ENCODE measurements at places on chromosomes 5 and 9.

DNA sequence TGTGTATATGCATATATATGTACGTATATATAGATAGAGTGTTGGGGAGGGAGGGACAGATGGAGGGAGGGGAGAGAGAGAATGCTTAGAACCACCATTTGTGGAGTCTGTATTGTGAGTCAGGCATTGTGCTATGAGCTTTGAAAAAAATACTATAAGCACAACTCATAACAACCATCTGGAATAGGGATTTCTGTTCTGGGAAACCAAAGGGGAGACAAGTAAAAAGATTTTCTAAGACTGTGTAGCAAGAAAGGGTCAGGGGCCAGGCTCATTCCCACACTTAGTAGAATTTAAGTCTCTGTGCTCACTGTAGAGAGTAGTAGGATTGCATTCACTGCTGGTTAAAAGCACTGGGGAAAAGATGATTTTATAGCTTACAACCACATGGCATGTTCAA lies 202.3 kb upstream of the SGCD start:
- DNase-seq = no peak

DNA sequence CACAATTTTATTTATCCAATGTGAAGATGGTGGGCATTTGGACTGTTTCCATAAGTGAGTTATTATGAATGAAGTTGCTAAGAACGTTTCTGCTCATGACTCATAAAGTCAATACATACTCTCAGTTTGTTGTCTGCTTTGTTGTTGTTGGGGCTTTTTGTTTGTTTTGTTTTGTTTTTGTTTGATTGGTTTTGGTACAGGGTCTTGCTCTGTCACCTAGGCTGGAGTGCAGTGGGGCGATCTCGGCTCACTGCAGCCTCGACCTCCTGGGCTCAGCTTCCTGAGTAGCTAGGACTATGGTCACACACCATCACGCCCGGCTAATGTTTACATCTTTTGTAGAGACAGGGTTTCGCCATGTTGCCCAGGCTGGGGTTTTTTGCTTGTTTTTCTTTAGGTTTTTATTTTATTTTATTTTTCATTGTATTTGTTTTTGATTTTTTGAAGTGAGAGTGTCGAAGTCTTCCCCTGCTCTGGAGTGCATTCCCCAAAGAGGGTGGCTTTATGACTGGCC lies 18.0 kb downstream of the TRIM7 start:
- no peak for DNase-seq

- DNase-seq = no peak
Measured at GRCh38 chr5:14594378-14595074, 12.9 kb downstream of the OTULINL start.

GRCh38 chr9:97487107-97487506 lies 14.4 kb upstream of the TMOD1 start:
- DNase-seq = no peak

DNA sequence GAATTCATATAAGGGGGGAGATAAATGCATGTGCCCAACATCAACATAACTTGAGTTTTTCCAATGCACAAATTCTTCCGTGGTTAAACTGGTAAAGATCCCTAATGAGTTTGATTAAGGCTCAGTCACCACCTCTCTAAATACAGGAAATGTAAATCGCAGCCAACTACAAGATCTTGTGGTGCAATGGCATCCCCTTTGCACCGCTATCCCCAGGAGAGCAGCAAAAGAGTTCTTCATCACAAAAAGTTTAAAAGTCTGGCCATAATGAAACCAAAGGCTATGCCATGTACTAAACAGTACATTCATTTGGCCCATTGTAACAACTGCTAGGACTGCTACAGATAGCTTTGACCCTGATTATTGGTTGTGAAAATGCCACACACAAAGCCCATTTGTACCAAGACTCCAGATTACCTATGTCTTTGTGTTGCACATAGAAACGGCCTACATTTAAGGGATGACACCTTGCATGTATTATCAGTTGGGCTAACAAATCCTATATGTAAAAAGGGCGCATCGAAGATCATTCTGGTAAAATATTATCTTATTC lies 44.5 kb downstream of the ZNF608 start:
- DNase-seq = no peak

- no peak for DNase-seq
Measured at GRCh38 chr5:39138892-39139291, 64.7 kb upstream of the RICTOR start.

GRCh38 chr9:86347991-86348390 lies 6.2 kb downstream of the TUT7 start:
- DNase-seq = no peak

- no peak for DNase-seq
Measured at GRCh38 chr5:36842087-36842486, 34.5 kb upstream of the NIPBL start.

- DNase-seq = no peak
Measured at GRCh38 chr5:127556609-127557334, 39.3 kb downstream of the PRRC1 start.

DNA sequence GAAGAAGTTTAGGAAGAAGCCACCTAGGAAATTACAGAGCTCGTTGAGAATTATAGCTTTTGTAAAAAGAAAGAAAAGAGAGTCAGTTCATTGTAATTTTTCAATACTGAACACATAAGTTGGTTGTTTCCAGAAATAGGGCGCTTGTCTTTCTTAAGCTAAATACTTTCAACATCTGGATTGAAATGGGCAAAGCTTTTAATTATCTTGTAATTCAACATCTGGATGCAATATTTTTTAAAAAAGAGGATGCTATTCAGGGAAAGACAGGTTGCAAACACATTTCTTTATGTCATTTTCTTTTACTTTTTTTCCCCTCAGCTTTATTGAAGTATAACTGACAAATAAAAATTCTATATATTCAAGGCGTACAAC lies 100.7 kb upstream of the TRPC7 start:
- DNase-seq = no peak

- DNase-seq = no peak
Measured at GRCh38 chr9:694403-695154, 146.9 kb upstream of the DMRT1 start.

DNA sequence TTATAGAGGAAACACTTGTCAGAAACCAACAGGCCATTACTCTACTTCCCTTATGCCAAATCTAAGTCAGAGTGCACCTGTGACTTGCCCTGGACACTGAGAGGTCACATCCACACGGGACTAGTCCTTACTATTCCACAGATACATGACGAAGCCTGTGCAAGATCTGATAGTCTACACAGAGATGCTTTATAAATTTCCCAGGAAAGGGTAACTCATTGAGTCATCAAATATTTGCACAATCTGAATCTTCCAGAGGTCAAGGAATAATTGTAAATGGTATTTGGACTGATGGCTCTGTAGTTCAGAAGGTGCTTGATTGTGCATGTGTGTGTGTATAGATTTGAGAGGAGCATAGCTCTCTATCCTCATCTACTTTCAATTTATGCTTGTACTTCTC lies 55.2 kb upstream of the JAK2 start:
- DNase-seq = no peak

GRCh38 chr5:86786955-86787354 lies 169.2 kb downstream of the COX7C start:
- no peak for DNase-seq

DNA sequence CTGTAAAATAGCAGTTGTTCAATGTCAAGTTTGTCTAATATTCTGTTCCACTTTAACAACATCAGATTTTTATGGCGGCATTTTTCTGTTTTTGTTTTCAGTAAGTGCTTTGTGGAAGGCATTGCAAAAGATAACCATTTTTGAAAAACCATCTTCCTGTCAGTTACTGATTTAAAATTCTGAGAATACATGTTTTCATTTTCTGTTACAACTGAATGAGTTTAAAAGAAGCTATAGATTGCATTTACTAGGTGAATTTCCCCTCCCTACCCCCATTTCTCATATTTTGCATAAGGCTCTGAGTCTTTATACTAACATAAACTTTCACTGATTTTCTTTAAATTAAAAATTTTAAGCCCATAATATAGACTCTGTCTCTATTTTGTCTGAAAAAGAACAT lies 4.6 kb upstream of the ERAP2 start:
- DNase-seq = no peak

- no peak for DNase-seq
Measured at GRCh38 chr9:13597004-13597403, 317.5 kb upstream of the MPDZ start.

DNA sequence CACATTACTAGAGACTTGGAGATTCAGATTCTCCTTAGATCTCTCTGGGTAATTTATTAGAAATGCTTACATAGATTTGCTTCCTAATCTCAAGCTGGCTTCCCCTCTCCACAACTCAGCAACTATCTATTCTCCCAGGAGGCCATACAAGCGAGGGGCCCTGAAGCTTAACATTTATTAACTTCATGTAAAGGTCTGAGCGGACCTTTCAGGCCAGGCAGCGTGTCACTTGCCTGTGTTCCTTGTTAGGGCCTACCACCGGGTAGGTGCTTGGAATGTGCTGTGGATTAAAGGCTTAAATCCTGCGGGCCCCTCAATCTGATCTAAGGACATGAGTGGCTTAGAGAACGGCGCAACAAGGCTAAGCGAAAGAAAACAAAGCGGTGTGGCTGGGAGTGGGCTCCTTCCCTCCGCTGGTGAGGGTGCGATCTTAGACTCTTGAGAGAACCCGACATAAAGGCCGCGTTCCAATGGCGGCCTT lies 712 bp upstream of the HSPA4 start:
- no peak for DNase-seq

DNA sequence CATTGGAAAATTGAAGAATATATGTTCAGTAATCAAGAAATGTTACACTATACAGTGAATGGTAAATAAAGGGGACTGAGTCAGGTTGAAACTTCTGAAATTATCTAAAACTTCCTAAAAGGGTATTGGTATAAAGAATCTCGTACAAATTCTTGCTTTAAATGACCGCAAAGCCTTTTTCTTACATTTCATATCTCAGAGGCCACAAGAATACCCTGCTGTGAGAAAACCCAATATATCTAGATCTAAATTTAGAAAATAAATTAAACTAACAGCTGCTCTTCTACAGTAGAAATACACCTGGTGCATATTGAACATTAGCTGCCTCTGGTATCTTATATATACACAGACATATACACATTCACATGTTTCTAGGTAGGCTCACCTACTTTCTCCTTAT lies 221.7 kb downstream of the PCSK5 start:
- no peak for DNase-seq
